ENCODE measurements at places on chromosomes 6 and 20.

GRCh38 chr6:43758617-43759050, 11.4 kb upstream of the VEGFA start:
- DNase-seq: no peak

- no peak for DNase-seq
Observed at GRCh38 chr6:30747300-30747687, 2.9 kb upstream of the IER3 start.

DNA sequence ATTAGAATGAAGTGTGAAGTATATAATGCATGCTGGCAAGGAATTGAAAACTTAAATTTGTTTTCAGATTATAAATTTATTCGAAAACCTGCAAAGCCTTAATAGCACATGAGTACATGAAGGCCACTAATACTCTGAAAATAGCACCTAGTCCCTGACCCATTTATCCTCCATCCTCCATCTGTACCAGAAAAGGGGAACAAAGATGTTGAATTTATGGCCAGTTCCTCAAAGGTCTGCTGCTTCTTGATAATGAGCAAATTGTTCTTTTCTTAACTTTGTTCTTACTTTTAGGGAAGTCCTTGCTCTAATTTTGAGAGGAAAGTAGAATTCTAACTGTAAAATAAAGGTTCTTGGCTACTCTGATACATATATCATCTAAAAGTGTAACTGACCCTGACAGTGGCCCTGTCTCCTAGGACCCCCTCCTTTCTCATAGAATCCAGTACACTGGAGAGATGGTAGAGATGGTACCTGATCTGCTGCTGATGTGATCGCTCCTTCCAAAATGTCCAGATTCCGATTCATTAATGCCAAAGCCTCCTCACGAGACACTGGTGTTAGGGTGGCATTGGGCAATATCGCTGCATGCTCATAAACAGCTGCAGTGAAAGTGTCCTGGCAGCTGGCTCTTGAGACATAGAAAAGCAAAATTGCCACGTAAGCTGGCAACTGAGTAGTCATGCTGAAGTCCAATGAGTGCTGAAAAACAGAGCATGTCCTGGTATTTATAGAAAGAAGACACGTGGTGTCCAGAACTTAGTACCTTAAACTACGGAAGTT, at the start of gene VNN1:
Gene VNN1, minus strand, starts transcription at position 704 of the 783 bp plus-strand sequence. Its CDS starts 20 bp downstream, at position 684.
- peak; percentile 4 for DNase-seq

DNA sequence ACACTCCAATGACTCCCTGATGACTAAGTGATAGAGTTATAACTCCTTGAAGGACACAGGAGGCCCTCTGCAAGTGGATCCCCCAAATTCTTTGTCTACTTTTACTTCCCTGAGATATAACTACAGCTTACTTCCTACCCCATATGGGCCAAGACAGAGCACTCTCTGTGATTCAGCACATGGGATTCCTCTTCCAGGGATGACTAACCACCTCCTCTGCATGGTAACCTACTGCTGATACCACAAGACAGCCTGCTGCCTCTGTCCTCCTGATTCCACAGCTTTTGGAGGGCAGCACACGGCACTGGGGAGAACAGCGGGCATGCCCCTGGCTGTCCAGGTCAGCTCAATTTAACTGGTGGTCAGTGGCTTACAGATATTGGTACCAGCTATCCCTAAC, 675.7 kb upstream of the AGPAT4 start:
- DNase-seq: no peak

- peak; percentile 79 for DNase-seq
Observed at GRCh38 chr6:129753422-129753821, 43.4 kb upstream of the ARHGAP18 start.
